ENCODE measurements at places on chromosomes 7 and 10.

GRCh38 chr10:117159390-117159789, 21.3 kb upstream of the VAX1 start:
- DNase-seq, result no peak

- no peak for DNase-seq
Observed at GRCh38 chr10:59008452-59008851, 168.0 kb upstream of the PHYHIPL start.

DNA sequence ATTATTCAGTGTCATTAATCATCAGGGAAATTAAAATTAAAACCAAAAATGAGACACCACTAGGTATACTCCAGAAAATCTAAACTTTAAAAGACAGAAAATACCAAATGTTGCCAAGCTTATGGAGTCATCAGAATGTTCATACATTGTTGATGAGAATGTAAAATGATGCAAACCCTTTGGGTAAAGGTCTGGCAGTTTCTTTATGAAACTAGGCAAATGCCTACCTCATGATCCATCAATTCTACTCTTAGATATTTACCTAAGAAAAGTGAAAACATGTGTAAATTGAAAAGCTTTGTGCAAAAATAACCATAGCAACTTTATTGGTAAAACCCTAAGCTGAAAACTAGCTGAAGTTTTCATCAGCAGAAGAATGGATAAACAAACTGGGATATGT, 329.5 kb upstream of the MEOX2 start:
- DNase-seq, result no peak

- DNase-seq, result no peak
Observed at GRCh38 chr10:130843051-130843653, 468.4 kb downstream of the TCERG1L start.

DNA sequence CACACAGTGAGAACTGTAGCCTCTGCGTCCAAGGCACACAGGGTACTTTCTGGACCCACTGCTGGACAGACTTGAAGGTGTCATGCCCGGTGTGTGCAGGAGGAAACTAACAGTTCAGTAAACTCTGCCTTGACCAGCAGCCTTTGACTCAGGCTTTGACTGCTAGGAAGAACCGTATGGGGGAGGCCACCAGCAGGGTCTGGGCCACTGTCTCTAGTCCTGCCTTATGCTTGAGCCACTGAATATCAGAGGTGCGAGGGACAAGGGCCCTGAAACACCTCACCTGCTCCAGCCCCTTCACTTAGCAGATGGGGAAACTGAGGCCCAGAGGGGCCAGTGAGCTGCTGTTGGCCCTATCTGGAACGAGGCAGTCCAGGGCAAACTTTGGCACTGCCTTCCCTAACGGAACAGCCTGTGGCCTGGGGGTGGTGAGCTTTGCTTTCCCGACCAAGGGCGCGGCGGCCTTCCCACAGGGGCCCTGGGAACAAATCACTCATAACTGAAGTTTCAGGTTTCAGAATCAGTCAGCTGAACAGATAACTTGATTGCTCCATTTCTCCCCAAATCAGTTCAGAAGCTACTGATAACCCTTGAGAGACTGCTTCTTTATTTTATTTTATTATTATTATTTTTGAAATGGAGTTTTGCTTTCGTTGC, 130.0 kb downstream of the FAM53B start:
- no peak for DNase-seq

DNA sequence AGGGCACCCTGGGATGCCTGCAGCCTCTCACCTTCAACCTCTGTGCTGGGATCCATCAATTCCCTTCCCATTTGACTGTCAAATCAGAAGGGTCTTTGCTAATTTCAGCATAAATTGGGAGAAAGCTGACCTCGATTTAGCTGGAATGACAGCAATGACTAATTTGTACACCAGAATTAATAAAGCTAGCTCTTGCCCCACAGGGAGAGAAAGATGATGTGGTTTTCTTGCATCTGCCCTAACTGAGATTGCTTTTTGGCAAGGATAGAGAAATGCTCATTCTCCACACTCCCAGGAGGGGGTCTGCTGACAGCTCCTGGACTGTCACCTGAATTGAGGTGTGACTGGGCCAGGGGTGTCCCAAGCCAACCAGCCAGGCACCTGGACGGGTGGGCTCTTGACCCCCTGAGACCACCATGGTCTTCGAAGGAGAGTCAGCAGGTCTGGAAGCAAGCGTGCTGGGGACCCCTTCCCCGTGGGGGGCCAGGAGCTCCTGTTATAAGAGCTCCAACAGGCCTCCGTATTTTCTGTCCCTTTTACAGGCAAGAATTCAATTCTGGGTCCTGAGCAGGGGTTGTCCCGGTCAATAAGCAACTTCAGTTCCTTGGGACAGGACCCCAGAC, 42.1 kb downstream of the RBM17 start:
- DNase-seq, result no peak

DNA sequence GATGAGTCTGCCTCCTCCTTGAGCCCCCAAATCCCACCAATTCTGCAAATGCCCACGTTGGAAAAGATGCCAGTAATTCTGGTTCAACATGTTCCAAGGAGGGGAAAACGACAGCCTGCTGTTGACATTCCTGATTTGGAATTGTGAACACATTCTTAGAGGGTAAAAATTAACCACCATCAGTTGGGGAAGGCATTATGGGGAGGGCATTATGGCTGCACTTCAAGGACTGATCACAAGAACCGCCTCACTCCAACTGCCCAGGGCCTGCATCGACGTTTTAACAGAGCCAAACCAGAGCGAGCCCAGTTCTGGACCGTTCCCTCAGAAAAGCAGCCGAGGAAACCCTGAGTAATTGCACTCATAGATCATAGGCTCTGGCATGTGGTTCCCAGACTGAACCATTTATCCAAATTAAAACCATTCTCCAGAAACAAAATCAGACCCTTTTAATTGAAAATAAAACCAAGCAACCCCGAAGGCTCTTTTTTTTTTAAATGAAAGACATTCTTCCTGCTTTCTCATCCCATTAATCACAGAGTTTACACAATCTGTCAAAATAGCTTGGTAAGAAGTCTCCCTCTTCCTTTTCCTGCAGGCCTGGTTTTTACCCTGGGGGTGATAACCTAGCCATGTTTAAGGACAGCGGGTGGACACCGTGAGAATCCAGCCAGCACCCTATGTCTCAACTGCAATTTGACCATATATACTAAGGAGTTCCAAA, 8.0 kb downstream of the TNS3 start:
- DNase-seq, result no peak

GRCh38 chr10:576130-576465, 113.4 kb downstream of the DIP2C start:
- no peak for DNase-seq

- DNase-seq, result no peak
Observed at GRCh38 chr10:70054902-70055301, 2.3 kb downstream of the MACROH2A2 start.

DNA sequence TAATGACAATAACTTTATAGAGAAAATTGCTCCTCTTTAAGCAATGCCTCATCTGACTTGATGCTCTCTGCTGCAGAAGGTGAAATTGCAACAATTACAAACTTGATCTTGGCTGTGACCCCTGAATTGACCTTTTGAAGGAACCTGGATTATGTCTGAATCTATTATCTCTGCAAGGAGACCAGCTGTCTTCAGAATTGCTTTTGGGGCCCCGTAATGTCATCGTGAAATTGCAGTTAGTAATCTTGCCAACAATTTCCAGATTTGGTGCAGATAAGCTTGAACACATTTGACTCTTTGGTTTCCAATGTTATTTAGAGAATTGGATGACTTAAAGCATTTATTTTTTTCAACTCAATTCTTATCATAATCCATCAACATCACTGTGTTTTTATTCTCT, 520.6 kb downstream of the CCSER2 start:
- DNase-seq, result no peak

GRCh38 chr10:96830511-96831199, 1.4 kb upstream of the LCOR start:
- DNase-seq, result no peak

- no peak for DNase-seq
Observed at GRCh38 chr7:104150470-104150869, 57.3 kb downstream of the ORC5 start.

GRCh38 chr10:986137-986825, 2.0 kb upstream of the GTPBP4 start:
- peak; percentile 8 for DNase-seq

DNA sequence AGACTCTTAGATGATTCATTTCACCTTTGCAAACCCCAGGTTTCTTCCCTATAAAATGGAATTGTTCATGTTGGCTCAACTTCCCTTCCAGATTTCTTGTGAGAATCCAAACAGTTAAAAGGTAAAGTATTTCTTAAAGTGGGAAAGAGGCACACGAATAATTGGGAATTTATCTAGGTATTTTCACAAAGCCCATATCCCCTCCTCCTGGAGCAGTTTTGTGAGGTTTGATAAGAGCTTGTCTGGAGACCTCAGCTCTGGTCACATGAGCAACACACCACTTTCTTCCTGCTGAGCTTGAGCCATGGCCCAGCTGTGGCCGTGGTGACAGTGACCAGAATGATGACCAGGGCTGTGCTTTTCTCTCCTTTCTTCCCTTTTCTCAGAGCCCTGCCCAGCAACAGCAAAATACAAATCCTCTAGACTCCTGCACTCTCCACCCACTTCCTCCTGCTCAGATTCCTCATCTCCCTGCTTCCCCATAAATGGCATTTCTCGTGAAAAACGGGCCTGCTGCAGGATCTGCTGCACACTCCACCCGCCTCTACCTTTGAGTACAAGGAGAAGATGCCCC, 87.7 kb downstream of the PIK3CG start:
- DNase-seq, result no peak

- DNase-seq, result no peak
Observed at GRCh38 chr7:92460510-92460909, 13.2 kb downstream of the GATAD1 start.

DNA sequence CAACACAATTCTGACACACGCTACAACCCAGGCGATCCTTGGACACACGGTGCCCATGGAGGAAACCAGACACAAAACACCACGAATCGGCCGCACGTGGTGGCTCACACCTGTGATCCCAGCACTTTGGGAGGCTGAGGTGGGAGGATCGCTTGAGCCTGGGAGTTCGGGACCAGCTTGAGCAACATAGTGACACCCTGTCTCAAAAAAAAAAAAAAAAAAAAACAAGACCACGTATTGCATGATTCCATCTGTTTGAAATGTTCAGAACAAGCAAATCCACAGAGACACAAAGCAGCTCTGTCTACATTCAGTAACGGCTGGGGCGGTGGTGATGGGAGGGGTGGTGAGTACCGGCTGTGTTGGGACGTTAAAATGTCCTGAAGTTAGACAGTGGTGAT, 25.2 kb downstream of the ADAP1 start:
- DNase-seq, result no peak

- no peak for DNase-seq
Observed at GRCh38 chr7:23938937-23939552, 229.0 kb downstream of the STK31 start.

DNA sequence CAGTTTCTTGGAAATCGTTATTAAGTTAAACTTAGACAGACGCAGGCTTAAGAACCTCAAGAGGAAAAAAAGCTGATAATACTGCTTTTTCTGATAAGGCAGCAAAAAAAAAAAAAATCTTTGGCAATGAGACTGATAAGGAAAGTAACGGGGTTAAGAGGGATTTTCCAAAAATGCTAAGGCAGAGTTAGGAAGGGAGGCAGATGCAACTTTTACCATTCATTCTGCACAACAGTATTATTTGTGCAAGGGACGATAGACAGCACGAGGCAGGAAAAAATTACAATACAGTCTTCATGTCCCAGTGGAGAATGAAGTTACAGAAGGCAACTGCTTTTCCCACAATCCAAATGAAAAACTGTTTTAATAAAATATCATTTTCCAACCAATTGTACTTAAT, 194.0 kb downstream of the DOCK4 start:
- DNase-seq, result no peak

GRCh38 chr7:41977151-41977651, 259.8 kb downstream of the GLI3 start:
- DNase-seq, result no peak

GRCh38 chr7:123011766-123012369, 16.4 kb upstream of the TAS2R16 start:
- no peak for DNase-seq

DNA sequence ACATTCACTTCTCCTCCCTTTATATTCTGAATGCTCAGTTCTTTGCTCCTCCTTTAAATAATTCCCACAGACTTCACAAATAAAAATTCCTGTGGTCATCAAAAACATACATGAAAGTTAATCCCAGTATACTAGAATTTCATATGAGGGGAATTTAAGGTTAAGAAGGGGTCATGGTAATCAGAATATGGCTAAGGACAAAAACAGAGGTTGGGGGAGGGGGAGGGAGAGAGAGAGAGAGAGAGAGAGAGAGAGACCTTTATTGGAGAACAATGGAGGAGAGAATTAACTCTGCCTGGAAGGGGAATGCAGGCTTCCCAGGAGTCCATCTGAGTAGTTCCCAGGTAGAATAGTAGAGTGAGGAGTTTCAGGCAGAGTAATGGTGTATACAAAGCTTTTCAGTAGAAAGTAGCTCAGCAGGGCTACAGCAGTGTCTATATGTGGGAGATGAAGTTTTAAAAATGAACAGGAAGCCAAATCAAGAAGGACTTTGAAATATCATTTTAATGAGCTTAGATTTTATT, 5.2 kb upstream of the CUBN start:
- DNase-seq, result no peak

DNA sequence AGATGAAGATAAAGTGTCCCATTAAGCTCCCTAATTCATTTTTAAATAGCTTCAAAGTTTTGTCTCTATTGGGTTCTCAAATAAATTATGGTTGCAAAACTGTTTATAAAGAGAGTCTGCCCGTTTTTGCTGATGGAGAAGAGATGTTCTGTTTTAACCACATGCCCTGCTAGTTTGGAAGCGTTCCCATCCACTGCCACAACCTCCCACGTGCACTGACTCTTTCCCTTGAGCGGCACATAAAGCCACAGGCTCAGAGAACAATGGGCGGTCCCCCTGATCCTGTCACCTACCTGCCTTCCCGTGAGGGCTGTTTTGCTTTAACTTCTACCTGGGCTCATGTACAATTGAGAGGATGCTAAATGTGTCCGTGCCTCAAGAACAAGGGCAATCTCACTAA, 65.5 kb downstream of the CPVL start:
- DNase-seq, result no peak

DNA sequence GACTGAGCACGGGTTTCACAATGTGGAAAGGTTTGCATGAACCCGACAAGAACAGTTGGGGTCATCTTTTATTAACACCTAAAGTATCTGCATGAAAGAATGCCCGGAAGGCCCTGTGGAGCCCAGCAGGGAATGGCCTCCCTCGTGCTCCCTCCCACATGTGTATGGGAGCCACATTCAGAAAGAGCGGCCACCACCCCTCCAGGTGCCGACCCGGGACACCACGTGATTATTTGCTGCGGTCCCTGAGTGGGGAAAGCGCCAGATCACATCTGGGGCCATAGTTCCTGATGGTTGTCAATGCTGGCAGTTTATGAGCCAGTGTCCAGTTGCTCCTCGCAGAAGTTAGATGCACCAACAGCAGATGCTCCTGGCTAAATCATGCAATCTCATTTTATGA, 571.4 kb downstream of the TCERG1L start:
- DNase-seq, result no peak

GRCh38 chr10:79498291-79498829, 14.0 kb upstream of the EIF5AL1 start:
- no peak for DNase-seq

GRCh38 chr10:90530521-90530920, 327.3 kb downstream of the HTR7 start:
- DNase-seq, result no peak

- DNase-seq, result no peak
Observed at GRCh38 chr10:7507887-7508726, 97.3 kb upstream of the SFMBT2 start.

- DNase-seq, result no peak
Observed at GRCh38 chr10:128596906-128597305, 470.7 kb upstream of the MKI67 start.
